Osteoblast (primary cell): ENCODE measurements at places on chromosomes 12 and 14. TPM values are rescaled to one million over a fixed set of nuclear protein-coding genes. Genes with fewer than 3 reads are reported as not detected.

- no peak overlapping the region for H3K4me3 ChIP-seq
- no peak for DNase-seq
- H3K4me1 ChIP-seq, result no peaks in the 10 kb centered on the region
- no peaks in the 10 kb centered on the region for H3K27me3 ChIP-seq
- no peak overlapping the region for H3K27ac ChIP-seq
Measured at GRCh38 chr14:85399186-85399585, 130.8 kb upstream of the FLRT2 start.

DNA sequence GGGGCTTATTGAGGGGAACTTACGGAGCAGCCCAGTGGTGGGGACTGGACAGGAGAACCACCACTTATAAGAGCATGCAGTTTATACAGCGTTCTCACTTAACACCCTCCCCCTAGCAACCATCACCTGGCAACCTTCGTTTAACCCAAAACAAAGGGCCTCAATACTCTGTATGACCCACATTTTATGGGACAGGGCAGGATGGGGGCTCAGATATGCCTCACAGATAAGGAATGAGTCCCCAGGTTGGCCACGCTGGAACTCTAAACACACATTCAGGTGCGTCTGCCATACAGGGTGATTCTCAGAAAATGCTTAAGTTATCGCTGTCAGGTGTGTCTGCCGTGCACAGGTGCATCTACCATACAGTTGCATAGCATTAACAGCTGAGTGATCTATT, 99.2 kb downstream of the GCH1 start:
- DNase-seq, result no peak
- peaks cover 12% of the 10 kb centered on the region for H3K4me1 ChIP-seq
- no peaks in the 10 kb centered on the region for H3K27me3 ChIP-seq
- H3K36me3 ChIP-seq, result no peaks in the 10 kb centered on the region
- no peak overlapping the region for H3K27ac ChIP-seq

DNA sequence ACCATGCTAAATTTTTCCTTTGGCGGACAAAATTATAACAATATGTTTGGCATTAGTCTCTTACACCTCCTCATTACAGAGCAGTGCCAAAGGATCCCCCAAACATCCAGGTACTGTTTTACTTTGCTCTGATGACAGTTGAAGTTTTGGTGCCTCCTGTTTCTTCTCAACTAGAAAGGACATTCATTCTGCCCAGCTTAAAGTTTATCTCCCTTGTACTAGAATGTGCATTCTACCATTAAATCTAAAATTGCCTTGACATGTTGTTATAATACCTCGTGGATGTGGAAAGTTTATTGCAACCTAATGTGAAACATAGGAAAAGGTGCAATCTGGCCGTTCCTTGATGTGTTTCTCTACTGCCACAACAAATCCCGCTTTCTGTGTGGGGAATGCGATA, 173.4 kb downstream of the KITLG start:
- DNase-seq, result no peak
- no peak overlapping the region for H3K4me3 ChIP-seq
- no peak overlapping the region for H3K27ac ChIP-seq
- no peaks in the 10 kb centered on the region for H3K27me3 ChIP-seq

Gene CLEC12A
- 0.29 and 0.72 TPM in 2 replicates for total RNA-seq

Gene HELB
- total RNA-seq, result 2.2 and 3.2 TPM in 2 replicates

DNA sequence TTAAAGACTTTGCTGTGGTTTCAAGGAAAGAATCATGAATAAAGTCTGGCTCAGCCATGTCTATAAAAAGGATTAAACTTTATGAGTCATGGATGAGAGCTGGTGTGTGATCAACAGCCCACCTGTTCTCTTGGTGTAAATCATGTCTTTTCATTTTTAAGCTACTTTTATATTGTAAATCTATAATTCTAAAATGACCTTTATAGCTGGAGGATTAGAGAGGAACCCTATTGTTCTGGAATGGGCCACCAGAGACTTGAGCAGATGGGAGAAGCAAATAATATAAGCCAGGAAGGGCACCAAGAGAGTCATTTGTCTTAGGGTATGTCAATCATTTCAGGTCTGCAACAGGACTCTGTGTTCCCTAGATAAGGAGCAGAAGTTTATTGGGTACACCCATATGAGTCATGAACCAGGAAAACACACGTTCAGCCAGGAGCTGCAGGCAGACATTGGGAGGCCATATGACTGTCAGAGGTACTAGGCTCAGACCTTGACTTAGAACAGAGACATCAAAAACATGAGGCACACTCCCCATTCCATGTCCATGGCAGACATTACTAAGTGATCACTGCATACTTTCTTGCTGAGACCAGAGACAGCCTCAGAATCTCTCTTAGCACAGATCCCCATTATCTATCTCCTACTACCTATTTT, 49.3 kb downstream of the NDUFA12 start:
- H3K27ac ChIP-seq, result no peak overlapping the region
- peaks cover 10% of the 10 kb centered on the region for H3K27me3 ChIP-seq
- no peaks in the 10 kb centered on the region for H3K36me3 ChIP-seq
- peak; percentile 90 for DNase-seq
- no peak overlapping the region for H3K4me3 ChIP-seq

- peaks cover 12% of the 10 kb centered on the region for H3K4me1 ChIP-seq
- DNase-seq, result no peak
- peaks cover 5% of the 10 kb centered on the region for H3K36me3 ChIP-seq
Measured at GRCh38 chr12:130827432-130827831, 11.6 kb downstream of the STX2 start.

DNA sequence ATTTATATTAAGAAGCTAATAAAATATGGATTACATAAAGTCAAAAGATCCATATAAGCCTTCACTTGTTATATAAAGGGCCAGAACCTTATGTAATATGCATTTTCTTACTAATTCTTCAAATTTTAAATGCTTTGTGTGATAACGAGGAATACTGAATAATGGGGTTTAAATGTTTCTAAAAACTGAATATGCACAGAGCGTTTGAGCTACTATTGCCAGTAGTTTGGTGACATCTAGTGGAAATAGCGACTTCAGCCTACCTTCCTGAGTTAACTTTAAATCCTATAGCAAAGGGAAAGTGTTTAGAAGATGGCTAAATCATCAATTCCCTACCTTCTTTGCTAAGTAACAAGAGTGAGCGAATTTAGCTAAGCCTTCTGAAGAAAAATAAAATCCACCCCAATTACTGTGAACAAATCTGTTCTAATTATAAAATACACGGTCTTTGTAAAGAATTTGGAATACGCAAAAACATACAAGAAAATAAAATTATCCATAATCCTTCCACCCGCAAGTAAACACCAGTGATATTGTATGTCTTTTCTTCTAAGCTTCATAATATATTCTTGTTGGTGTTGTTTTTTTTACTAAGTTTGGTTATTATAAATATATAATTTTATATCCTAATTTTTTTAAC, 115.5 kb upstream of the G2E3 start:
- H3K36me3 ChIP-seq, result no peaks in the 10 kb centered on the region
- H3K27me3 ChIP-seq, result peaks cover 7% of the 10 kb centered on the region
- H3K4me3 ChIP-seq, result no peak overlapping the region
- H3K27ac ChIP-seq, result no peak overlapping the region

- no peaks in the 10 kb centered on the region for H3K4me1 ChIP-seq
- DNase-seq, result peak; percentile 87
- H3K27me3 ChIP-seq, result peaks cover 46% of the 10 kb centered on the region
- no peak within 1 kb of the TSS for H3K27ac ChIP-seq
- H3K36me3 ChIP-seq, result no peaks in the 10 kb centered on the region
Measured at GRCh38 chr14:23578560-23579310, at the start of gene JPH4. Gene JPH4 (minus strand): TSS chr14:23578790. CDS start chr14:23577453, 1,337 bp downstream.

DNA sequence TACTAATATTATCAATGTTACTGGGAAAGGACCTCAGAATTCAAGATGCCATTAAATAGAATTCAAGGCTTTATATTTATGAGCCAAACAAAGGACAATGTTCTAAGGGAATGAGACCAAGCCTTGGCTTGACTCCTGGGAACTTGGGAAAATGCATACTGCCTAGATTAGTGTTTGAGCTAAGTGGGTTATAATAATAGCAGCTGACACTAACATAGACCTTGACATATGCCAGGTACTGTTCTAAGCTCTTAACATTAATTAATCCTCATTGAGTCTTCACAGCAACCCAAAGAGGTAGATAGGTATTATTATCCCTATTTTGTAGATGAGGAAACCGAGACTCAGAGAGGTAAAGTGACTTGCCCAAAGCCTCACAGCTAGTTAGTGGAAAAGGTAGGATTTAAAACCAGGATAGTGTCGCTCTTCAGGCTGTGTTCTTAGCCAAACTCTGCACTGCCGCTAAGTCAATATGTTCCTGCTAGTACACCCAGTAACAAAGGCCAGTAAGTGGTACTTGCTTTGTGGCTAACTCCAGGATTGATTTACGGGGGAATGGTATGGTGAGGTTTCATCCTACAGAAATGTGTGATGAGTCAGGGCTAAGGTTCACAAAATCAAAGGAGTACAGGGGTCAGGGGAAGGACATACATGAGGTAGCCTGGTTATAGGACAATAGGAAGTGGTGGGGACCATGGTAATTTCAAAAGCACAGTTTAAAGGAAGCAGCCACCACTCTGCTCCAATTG, 35.8 kb upstream of the PRKAB1 start:
- no peaks in the 10 kb centered on the region for H3K36me3 ChIP-seq
- H3K27ac ChIP-seq, result no peak overlapping the region
- H3K4me1 ChIP-seq, result no peaks in the 10 kb centered on the region
- no peak overlapping the region for H3K4me3 ChIP-seq
- H3K27me3 ChIP-seq, result no peaks in the 10 kb centered on the region
- DNase-seq, result no peak

GRCh38 chr12:101670007-101670671, 27.3 kb upstream of the CHPT1 start:
- H3K36me3 ChIP-seq, result no peaks in the 10 kb centered on the region
- H3K4me3 ChIP-seq, result no peak overlapping the region
- peaks cover 3% of the 10 kb centered on the region for H3K4me1 ChIP-seq
- H3K27me3 ChIP-seq, result peaks cover 1% of the 10 kb centered on the region
- H3K27ac ChIP-seq, result no peak overlapping the region

Gene WDR20
- total RNA-seq, result 15.6 and 18.3 TPM in 2 replicates

Gene PLEKHG7
- not detected in 2 replicates for total RNA-seq

DNA sequence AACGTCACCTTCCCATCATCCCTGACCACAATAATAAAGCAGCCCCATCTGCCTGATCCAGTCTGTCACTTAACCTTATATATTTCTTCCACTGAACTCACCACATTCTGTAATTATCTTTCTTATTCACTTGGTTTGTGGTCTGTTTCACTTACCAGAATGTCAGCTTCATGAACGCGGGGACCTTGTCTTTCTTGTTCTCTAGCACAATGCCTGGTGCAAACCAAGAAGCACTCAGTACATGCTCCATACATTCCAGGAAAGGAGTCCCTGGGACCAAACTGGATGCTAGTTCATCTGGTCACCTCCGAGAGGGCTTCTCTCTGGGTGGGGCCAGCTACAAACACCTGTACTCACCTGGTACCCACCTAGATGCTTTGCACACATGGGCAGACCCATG, 17.4 kb upstream of the ANKRD33 start:
- peaks cover 16% of the 10 kb centered on the region for H3K27me3 ChIP-seq
- H3K4me1 ChIP-seq, result no peaks in the 10 kb centered on the region

DNA sequence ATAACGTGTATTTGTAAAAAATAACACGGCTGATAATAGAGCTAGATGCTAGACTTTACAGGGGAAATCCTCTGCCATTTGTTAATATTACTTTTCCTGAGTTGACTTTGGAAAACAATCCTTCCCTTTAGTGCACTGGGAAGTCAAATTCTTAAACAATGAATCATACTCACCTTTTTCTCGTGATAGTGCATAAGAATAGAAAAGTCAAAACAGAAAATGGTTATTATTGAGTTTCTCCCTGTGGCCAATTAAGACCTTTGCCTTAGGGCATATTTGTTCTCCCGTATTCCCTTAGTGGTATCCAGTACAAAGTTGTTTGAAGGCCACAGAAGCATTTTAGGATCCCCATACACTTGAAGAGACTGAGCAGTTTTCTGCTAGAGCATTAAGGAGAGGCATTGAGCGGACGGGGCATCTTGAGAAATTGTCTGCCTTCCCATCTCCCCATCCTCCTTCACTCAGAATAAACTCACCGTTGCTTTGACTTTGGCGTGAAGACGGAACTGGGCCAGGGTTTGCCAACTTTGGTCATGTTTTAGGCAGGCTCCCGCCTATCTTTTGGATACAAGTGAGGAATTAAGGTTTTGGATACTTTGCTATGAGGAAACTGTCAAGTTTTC, 171.3 kb downstream of the TMTC2 start:
- no peak overlapping the region for H3K27ac ChIP-seq
- H3K36me3 ChIP-seq, result no peaks in the 10 kb centered on the region
- H3K4me1 ChIP-seq, result no peaks in the 10 kb centered on the region
- no peak for DNase-seq

DNA sequence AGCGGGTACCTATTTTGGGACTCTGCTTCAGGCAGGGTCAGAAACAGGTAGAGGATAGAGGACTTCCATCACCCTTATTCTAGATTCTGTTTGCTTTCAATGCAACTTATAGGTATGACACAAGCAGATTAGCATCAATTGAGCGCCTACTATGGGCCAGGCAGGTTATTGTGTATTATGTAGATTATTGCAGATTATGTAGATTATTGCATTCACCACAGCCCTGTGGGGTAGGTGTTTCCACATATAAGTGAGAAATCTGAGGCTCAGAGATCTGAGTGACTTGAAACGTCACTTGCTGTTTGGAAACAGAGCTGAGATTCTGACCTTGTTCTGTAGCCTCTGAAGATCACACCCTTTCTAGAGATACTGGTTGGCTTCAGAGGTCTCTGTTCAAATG, 25.7 kb upstream of the SERPINA4 start:
- H3K4me1 ChIP-seq, result peaks cover 13% of the 10 kb centered on the region
- no peaks in the 10 kb centered on the region for H3K36me3 ChIP-seq
- DNase-seq, result no peak
- H3K27me3 ChIP-seq, result no peaks in the 10 kb centered on the region

DNA sequence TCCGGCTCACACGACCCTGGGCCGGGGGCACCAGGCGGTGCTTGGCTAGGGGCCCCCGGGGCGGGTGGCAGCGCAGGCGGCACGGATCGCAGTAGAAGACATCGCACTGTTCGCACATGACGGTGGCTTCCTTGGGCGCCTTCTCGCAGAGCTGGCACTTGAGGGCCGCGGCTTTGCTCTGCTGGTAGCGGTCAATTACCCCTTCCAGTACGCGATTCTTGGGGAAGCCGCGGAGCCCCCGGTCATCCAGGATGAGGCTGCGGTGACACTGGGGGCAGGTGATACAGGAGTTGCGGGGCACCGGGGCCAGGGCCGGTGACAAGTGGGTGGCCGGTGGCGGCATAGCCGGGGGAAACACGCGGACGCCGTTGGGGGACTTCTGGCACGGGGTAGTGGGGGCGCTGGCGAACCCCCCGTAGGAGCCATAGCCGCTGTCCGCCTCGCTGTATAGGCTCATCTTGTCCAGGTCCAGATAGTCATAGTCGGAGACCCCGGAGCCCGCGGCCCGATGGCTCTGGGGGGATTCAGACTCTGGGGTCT, 553 bp downstream of the TRIM9 start:
- peaks cover 10% of the 10 kb centered on the region for H3K4me1 ChIP-seq
- H3K27me3 ChIP-seq, result peaks cover 57% of the 10 kb centered on the region
- peak overlapping the region; percentile 72 for H3K4me3 ChIP-seq
- DNase-seq, result peak; percentile 58
- no peak overlapping the region for H3K27ac ChIP-seq

DNA sequence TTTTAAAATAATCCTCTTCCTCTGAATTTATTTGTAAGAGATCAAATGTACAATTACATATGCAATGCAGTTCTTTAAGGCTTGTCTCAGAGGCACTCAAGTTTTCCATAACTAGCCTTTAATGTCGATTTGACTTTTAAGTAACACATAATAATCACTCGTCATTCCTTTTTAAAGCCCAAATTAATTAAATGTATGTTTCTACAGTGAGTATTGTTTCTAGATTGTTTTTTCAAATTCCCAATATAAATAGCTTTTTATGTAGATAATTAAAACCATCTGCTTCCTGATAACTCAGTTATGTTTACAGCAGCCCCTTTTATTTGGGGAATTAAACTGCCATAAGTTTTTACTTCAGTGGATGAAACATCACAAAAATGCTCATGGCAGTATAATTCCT, 185.1 kb downstream of the ETNK1 start:
- no peaks in the 10 kb centered on the region for H3K27me3 ChIP-seq
- no peak overlapping the region for H3K27ac ChIP-seq
- H3K36me3 ChIP-seq, result no peaks in the 10 kb centered on the region
- H3K4me1 ChIP-seq, result no peaks in the 10 kb centered on the region
- DNase-seq, result no peak
- no peak overlapping the region for H3K4me3 ChIP-seq
